ENCODE measurements at places on chromosomes 1 and 21. TPM values are rescaled to one million over a fixed set of nuclear protein-coding genes. Genes with fewer than 3 reads are reported as not detected.

Gene GPR37L1
- 0.04 TPM for total RNA-seq

Gene AHCYL1
- total RNA-seq, result 20.6 TPM

Gene AIM2
- total RNA-seq, result 0.31 TPM

Gene CLDN8
- not detected for total RNA-seq

Gene BMP8A
- 0.40 TPM for total RNA-seq

Gene RNU5D-1
- total RNA-seq, result not detected

Gene AMY1C
- not detected for total RNA-seq

Gene EFNA1
- 15.3 TPM for total RNA-seq

Gene FYB2
- not detected for total RNA-seq

Gene ADGRL4
- total RNA-seq, result 14.0 TPM

Measured in muscle of leg (tissue), 16 donors.